Muscle of arm (tissue), 14 donors: ENCODE measurements at places on chromosomes 7 and 10.

- no peak for DNase-seq
These were observed 128.0 kb downstream of the ADRA2A start for GRCh38 chr10:111204838-111205237.

- DNase-seq, result no peak
These were observed 5.9 kb upstream of the IL6 start for GRCh38 chr7:22720791-22721786.

DNA sequence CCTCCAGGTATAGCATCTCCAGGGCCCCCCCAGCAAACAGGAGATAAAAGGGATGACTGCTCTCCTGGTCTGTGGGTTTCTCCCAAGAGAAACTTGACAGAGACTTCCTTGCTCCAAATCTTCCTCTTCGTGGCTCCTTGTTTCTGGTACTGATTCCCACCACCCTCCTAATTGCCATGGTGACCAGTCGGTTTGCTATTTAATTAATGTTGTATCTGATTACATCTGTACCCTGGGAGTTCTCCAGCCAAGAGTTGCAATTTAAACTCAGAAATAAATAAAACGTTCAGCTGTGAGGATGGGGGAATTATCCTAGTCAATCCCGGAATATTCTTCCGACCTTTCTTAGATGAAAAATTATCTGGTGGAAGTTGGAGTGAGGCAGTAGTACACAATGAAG lies 264.7 kb downstream of the PAXIP1 start:
- DNase-seq, result no peak

GRCh38 chr7:76377186-76377918 lies 18.6 kb upstream of the YWHAG start:
- DNase-seq, result no peak

DNA sequence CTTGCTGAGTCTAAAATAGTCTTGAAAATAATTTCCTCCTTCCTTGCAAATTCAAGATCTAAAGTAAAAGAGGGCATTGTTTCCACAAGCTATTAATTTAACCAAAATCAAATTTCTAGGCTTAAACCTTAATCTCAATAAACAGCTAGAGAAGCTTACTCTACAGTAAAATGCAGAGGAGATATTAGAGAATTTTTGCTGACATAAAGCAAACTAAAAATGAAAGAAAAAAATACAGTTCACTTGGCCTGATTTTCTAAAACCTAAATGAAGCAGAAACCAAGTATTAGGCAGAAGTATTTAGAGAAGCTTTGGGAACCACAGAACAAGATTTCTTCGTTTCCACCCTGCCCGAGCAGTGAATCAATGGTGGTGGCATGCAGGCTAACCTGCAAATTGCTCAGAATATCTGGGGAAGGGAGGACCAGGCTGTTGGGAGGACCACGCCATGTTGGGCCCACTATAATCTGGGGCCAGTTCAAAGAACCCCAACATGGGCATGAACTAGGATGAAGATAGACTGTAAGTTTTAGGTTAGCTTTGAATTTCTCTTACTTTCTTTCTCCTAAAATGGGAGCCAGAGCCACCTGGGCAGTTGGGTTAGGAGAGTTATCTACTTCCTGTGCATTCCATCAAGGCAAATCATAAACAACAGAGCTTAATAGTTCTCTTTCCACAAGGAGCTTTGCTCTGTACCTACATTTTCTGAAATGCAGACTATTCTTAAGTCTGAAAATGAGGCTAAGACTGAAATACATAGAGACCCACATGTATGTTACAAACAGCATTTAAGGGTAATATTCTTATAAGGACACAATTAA lies 4.1 kb downstream of the LAMB1 start:
- DNase-seq, result no peak

- DNase-seq, result peak; percentile 29
These were observed 15.5 kb upstream of the SLC18A3 start for GRCh38 chr10:49594594-49594993.

- DNase-seq, result no peak
These were observed 14.2 kb upstream of the HPS1 start for GRCh38 chr10:98460837-98461499.

DNA sequence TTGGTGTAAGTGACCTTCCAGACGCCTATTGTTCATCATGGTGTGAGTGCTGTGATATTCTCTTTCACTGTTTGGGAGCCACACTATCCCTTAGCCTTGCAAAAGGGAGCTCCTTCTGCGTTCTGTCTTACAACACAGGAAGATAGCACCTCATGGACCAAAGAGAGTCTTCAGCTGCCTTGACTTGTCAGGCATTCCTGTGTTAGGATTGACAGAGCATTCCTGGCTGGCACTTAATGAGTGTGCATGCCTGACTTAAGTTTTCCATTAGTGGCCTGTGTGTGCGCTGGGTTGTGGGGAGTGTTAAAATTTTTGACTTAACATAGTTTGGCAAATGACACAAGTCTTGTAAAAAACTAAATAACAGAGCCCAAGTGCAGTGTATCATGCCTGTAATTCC lies 21.9 kb upstream of the MSRB2 start:
- DNase-seq, result no peak

GRCh38 chr10:62978482-62978881 lies 154.6 kb upstream of the NRBF2 start:
- DNase-seq, result no peak

GRCh38 chr7:116955340-116955739 lies 2.0 kb downstream of the ST7 start:
- no peak for DNase-seq

- no peak for DNase-seq
These were observed 567.5 kb downstream of the POM121L12 start for GRCh38 chr7:53602817-53603418.

DNA sequence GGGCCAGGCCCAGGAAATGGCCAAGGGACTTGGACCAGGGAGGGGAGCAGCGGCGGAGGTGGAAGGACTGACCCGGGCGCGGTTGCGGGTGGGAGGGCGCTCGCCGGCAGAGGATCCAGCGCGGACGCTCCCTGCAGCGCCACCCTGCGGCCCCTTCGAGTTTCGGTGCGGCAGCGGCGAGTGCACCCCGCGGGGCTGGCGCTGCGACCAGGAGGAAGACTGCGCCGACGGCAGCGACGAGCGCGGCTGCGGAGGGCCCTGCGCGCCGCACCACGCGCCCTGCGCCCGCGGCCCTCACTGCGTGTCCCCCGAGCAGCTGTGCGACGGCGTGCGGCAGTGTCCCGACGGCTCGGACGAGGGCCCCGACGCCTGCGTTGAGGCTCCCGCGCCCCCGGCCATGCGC lies 16.8 kb upstream of the ZNF467 start:
- no peak for DNase-seq

DNA sequence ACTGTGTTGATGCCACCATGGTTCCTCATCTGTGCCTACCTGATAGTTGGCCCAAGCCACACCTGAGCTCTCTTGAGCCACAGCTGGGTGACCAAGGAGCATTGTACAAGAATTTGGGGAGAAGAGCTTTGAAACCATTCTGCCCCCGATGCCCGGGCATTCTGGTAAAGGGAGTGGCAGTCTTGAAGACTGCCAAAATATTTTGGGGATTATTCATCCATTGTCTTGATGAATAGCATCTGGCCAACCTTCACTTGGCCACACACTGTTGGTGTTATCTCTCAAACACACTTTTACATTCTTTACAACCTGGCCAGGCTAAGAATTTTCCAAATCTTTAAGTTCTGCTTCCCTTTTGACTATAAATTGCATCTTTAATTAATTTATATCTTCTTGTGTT lies 113.1 kb upstream of the PCBD1 start:
- no peak for DNase-seq

GRCh38 chr10:19974138-19974537 lies 157.9 kb downstream of the PLXDC2 start:
- DNase-seq, result no peak

DNA sequence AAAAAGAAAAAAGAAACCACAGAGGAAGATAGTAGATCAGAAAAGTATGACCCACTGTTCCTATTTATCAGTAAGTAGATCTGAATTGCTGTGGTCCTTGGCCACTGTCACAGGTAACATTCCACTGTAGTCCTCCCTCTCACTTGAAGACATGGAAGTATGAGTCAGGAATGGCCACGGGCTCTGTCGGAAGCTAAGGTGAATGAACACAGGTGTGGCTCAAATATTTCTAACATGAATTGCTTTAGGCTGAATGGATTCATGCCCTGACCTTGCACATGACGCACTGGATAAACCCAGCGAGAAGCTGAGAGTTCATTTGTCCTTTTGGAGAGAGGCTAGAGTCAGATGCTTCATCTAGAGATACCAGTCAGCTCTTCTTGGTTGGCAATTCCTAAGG lies 224.5 kb upstream of the SP8 start:
- DNase-seq, result no peak

GRCh38 chr10:122998934-122999333 lies 9.7 kb downstream of the IKZF5 start:
- no peak for DNase-seq

GRCh38 chr10:3708852-3709251 lies 76.2 kb downstream of the KLF6 start:
- DNase-seq, result no peak

DNA sequence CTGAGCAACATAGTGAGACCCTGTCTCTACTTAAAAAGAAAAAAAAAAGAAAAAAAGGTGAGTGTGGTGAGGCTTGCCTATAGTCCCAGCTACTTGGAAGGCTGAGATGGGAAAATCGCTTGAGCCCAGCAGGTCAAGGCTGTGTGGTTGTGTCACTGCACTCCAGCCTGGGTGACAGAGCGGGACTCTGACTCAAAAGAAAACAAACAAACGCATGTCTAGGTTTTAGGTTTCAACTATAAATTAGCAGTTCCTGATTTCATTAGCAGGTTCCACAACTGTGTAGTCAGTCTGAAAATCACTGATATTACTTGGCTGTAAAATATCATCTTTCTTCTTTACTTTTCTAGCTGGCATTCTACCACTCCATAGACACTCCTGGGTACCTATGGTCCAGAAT lies 155.7 kb upstream of the HGF start:
- no peak for DNase-seq

DNA sequence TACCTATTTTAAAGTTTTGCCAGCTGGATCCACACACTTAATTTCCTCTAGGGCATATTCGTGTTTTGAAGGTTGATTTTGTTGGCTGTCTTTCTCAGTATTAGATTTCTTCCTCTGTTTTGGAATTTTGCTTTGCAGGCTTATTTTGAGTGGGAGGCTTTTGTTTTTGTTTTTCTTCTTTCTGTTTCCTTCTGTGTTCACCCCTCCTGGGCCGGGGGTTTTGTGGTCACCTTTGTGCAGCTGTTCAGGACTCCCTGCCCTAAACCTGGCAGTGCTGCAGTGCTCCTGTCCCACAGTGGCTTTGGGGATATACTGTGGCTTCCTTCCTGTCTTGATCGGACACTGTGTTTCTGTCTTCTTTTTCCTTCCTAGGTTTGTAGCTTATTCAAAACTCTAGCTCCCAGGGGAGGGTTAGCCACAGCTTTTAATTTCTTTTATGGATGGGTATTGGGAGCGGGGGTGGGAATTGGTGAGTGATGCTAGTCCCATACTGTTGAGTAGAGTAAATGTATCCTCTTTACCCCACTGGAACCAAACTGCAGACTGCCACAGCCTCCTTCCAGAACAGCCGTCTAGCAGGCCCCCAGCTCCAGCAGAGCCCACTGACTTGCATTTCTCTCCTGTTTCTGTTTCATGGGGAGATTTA lies 228.7 kb upstream of the FZD8 start:
- DNase-seq, result no peak

- no peak for DNase-seq
These were observed 9.4 kb upstream of the TAS2R16 start for GRCh38 chr7:123004931-123005330.

DNA sequence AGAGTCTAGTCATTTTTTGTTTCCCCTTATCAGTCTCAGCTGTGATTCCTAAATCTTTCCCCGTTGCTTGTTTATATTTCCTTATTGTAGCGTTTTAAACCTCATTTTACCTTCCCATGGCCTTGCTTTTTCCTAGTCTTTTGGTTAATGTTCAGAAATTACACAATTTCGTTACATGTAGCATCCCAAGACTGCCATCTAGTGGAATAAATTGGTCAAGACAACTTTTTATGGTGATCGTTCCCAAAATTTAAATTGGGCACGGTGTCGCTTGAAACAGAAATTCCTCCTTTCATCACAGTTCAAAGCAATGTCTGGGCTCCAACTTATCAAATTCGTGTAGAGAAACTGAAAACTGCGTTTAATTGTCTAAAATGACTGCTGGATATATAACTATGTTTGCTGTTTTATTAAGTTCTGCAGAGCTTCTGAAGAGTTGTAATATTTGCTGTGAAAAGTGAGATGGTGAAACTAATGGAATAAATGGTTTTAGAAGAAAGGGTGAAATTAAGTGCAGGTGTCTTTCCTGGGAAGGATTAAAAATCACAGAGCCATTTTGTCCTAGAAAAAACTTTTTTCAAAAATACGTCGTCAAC lies 370.2 kb downstream of the PHF14 start:
- DNase-seq, result peak; percentile 70

DNA sequence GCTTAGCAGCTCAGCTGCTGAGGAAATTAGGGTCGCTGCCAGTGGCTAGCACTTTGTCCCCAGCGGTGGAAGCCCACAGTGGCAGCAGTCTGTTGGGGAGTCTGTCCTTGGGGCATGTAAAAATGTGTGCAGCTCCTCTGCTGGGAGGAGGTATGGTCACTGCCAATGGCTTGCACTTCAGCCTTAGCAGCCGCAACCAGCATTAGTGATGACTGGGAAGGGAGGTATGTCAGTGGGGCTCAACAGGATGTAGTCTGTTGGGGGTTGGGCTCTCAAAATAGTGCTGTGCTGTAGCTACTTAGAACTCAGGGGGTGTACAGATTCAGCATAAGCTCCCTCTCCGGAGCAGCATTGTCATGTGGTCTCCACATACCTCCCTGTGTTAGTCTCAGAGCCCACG lies 189.9 kb downstream of the ZEB1 start:
- DNase-seq, result no peak

DNA sequence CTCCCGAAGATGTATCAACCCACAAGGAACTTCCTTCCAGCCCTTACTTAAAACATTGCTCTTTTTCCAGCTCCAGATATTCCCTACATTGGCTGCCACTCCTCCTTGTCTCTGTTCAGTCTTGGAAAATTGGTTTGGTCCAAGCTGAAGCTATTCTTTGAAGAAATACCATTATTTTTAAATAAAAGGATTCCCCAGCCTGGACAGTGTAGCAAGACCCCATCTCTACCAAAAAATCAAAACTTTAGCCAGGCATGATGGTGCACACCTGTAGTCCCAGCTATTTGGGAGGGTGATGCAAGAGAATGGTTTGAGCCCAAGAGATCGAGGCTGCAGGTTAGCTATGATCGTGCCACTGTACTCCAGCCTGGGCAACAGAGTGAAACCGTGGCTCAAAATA lies 159.8 kb downstream of the CUX1 start:
- DNase-seq, result no peak

DNA sequence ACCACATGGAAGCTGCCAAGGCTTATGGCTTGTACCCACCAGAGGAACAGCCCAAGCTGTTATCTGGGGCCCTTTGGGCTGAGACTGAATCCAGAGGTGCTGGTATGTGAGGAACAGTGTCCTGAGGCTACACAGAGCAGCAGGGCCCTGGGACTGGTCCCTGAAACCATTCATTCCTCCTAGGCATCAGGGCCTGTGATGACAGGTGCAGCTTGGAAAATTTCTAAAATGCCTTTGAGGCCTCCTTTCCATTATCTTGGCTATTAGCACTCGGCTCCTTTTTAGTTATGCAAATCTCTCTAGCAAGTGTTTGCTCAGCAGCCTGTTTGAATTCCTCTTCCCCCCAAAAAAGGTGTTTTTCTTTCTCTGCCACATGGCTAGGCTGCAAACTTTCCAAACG lies 1151.7 kb upstream of the LRRN3 start:
- DNase-seq, result no peak

GRCh38 chr10:71769279-71769823 lies 4.0 kb downstream of the VSIR start:
- no peak for DNase-seq
